ENCODE measurements at places on chromosomes 16 and 17.
A peak's percentile ranks its signal among the peaks of the same experiment; 100 is the strongest.

- no peak for DNase-seq
These were observed 27.4 kb downstream of the MYH11 start for GRCh38 chr16:15829460-15829859.

- DNase-seq: no peak
These were observed 208.0 kb downstream of the MSI2 start for GRCh38 chr17:57464191-57464864.

- DNase-seq: no peak
These were observed 1.1 kb downstream of the ZNF423 start for GRCh38 chr16:49854796-49855203.

- no peak for DNase-seq
These were observed 7.6 kb upstream of the MAP2K6 start for GRCh38 chr17:69406941-69407340.

DNA sequence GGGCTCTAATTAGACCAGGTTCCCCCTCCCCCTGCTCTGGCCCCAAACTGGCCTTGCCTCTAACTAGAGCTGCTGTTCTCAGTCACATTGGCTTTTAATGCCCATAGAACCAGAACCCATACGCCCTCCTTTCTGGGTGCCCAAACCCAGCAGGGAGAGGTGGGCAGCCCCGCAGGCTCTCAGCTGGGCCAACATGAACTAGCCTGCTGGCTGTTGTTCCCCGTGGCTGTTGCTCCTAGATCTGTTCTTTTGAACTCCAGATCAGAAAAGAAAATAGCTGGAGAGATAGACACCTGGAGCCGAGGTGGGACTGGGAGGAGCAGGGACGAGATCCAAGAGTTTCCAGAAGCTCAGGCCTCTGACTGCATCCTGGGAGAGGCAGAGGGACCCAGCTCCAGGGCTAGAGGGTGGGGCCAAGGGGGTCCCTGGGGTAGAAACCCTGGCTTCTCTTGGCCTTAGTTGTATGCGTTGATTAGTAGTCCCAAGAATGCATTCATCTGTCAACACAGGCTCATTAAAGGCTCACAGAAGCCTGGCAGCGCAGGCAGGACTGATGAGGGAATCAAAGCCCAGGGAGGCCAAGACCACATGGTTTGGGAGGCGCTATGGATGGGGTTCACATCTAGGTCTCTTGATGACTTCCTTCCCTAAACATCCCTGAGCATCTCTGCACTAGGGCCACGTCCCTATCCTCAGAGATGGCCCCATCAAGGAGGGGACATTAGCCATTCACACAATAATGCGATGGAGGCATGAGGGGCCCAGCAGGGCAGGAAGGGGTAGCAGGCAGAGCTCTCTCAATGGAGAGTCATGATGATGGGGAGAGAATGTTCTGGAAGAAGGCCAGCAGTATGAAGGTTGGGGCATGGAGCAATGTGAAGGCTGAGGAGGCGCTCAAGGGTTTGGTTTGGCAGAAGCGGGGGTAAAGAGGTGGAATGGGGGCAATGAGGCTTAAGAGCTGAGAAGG is 1.3 kb upstream of the CPSF4L start:
- DNase-seq: no peak

GRCh38 chr16:14957576-14958322 is 17.1 kb upstream of the PDXDC1 start:
- no peak for DNase-seq

DNA sequence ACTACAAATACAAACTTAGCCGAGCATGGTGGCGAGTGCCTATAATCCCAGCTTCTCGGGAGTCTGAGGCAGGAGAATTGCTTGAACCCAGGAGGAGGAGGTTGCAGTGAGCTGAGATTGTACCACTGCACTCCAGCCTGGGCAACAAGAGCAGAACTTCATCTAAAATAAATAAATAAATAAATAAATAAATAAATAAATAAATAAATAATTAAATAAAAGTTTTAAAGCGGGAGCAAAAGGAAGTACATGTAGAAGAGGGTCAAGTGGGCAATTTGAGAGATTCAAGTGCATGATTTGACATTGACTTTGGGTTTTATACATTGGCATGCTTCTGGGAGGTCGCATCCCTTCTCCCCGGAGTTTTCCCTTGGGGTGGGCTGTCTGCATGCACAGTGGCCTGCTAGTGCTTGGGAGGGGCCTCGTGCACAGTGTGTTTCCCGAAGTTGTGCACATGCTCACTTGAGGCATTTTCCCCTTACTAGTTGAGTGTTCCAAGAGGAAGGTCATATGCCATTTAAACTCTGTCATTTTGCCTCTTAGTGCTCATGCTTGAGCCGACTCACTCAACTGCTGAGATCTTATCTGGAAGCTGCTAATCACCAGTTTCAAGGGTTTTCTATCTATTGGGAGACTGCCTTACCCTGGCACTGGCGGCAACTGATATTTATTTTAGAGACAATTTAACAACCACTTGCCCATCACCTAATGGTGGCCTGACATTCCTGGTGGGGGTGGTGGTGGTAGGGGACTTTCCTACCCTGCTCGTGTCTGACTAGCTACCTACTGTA is 193.2 kb upstream of the MPHOSPH6 start:
- no peak for DNase-seq

GRCh38 chr17:80222376-80223141 is 2.3 kb downstream of the SLC26A11 start:
- no peak for DNase-seq

DNA sequence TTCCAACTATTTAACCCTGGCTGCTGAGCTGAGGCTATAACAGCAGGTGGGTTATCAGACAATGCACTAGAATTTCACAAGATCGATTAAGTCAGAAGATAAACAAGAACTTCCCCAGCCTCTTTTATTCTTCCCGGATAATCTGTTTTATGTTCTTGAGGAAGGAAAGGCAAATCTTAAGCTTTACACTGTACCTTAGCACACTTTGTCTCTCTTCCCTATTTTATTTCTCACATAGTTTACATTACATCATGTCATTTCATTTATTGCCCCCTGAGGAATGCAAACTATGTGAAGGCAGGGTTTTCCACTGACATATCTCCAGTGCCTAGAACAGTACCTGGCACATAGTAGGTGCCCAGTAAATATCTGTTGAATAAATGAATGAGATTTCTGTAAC is 139.6 kb downstream of the SKAP1 start:
- no peak for DNase-seq

DNA sequence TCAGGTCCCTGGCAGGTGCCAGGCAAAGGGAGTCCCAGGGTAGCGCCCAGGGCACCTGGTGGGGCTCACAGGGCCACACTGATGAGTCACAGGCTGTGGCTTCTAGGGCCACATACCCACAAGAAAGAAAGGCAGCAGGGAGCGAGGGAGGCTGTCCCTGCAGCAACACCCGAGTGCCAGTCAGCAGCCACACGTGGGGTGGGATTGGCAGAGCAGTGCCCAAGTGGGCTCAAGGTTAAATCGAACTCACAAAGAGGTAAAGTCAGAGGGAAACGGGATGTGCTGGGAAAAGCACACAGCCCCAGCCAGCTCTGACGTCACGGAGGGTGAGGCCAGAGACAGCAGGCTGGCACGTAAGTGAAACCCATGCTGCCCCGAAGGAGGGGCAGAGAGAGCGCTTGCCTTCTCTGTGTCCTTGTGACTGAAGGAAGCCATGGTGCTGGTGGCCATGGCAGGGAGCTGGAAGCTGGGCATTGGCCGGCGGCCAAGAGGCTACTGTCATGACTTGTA is 33.8 kb downstream of the FA2H start:
- DNase-seq: no peak

- DNase-seq: no peak
These were observed 5.7 kb upstream of the NGFR start for GRCh38 chr17:49489348-49489747.

DNA sequence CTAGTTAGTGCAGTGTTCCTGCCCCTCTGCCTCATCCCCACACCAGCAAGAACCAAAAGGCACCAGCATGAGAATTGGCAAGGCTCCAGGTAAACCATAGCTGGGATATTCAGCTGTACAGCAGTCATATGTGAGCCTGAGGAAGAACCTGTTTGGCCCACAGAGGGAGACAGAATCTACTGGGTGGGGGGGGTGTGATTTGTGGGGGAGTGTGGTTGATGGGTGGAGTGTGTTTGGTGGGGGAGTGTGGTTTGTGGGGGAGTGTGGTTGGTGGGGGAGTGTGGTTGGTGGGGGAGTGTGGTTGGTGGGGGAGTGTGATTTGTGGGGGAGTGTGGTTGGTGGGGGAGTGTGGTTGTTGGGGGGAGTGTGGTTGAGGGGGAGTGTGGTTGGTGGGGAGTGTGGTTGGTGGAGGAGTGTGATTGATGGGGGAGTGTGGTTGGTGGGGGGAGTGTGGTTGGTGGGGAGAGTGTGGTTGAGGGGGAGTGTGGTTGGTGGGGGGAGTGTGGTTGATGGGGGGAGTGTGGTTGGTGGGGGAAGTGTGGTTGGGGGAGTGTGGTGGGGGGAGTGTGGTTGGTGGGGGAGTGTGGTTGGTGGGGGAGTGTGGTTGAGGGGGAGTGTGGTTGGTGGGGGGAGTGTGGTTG is 19.5 kb downstream of the MINK1 start:
- DNase-seq: peak; percentile 23

DNA sequence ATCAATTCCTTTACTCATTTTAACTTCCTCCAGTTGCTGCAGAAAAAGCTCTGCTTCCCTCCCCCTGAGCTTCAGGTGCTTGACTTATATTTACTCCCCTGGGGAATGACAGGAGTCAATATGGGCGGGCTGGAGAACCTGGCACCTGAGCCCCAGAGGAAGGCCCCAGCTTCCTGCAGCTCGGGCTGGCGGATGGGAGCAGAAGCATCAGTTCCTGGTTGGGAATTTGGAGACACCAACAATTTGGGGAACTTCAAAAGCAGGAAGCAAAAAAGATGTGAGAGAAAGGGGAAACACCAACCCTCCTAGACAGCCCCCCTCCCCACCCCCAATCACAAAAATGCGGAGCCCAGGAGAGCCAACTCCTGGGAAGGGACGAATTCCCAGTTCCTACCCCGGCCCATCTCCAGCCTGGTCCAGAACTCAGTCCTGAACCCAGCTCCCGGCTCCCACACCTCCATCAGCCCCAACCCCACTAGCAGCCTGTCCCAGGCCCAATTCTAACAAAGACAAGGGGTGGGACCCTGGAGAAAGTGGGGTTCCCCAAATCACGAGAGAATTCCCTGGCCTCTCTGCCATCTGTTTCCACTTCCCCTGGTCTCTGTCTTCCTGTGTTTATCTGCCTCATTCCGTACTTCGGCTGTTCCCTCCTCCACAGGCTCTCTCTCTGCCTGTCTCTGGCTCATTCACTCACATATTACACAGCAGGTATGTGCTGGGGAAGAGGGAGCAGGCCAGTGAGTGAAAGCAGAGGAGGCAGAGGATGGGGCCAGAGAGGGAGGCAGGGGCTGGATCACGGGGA is 16.2 kb upstream of the ASGR2 start:
- DNase-seq: no peak

DNA sequence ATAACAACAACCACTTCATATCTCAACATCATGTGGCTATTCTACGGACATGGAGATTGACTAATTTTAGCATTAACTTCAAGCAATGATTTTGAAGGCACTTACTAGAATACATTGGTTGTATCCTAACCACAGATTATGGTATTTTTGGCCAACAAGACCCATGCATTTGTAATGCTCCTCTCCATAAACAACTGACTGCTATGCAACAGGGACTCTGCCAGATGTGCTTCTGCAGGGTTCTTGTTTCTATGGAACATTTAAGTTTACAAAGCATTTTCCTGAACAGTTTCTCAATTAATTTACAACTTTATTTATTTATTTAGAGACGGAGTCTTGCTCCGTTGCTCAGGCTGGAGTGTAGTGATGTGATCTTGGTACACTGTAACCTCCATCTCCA is 178.0 kb downstream of the PARN start:
- DNase-seq: no peak

- peak; percentile 28 for DNase-seq
These were observed 196.0 kb downstream of the CBLN1 start for GRCh38 chr16:49085686-49086085.

GRCh38 chr17:82305727-82306300 is 11.6 kb downstream of the CD7 start:
- DNase-seq: no peak

GRCh38 chr16:17986991-17987390 is 349.5 kb downstream of the NPIPA8 start:
- DNase-seq: no peak

DNA sequence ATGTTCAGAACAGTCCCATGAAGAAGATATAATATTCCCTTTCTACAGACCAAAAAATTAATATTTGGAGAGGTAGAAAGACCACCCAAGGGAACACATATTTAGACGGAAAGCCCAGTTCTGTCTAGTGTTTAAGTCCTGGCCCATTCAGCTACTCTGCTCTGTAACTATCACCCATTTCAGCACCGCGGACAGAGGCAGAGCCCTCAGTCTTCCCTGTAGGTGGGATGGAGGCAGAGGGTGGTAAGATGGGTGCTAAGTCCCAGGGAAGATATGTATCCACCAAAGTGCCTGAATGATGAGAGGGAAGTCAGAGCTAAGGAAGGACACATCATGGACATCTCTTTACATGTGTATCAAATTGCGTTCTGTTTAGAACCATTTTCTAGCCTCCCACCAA is 27.8 kb upstream of the C16orf78 start:
- DNase-seq: no peak

DNA sequence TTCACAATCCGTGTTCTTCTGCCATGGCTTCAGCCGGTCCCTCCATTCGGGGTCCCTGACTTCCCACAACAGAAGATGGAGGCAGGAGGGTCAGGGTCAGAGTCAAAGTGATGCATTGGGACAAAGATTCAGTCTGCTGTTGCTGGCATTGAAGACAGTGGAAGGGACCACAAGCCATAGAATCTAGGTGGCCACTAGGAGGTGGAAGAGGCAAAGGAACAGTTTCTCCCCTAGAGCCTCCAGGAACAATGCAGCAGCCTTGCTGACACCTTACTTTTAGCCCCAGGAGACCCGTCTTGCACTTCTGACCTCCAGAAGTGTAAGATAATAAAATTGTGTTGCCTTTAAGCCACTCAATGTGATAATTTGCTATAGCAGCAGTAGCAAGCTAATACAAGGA is 55.9 kb downstream of the MFSD11 start:
- DNase-seq: no peak

DNA sequence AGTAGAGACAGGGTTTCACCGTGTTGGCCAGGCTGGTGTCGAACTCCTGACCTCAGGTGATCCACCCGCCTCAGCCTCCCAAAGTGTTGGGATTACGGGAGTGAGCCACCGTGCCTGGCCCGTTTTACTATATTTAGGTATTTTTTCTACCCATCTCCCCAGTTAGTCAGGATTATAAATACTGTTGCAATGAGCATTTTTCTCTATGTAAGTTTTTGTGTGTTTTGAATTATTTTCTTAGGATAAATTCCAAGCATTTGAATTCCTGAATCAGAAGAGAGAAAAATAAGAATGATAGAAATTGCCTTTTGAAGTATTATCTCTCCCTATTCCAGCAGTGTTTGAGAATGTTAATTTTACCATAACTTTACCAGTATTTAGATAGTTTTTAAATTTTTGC is 36.6 kb downstream of the KIAA0513 start:
- DNase-seq: no peak

DNA sequence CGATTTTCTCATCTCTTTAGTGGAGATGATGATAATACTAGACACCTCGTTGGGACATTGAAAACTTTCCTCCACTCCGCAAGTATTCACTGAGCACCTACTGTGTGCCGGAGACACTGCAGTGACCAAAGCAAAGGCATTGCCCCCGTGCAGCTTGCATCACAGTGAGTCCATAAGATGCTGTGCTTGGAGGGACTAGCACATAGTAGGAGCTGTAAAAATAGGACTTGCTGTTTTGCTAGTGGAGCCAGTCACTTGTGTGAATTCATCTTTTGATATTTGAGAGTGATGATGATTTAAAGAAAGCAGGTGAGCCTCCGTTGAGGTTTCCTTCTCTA is 5.3 kb upstream of the MAP2K3 start:
- DNase-seq: no peak

Measured in astrocyte of the cerebellum (primary cell).